Activated T-cell treated with anti-CD3 and anti-CD28 coated beads, Interleukin-2, amount 50 U/mL, for 24 hours (primary cell): ENCODE measurements at places on chromosomes 7 and 10.

DNA sequence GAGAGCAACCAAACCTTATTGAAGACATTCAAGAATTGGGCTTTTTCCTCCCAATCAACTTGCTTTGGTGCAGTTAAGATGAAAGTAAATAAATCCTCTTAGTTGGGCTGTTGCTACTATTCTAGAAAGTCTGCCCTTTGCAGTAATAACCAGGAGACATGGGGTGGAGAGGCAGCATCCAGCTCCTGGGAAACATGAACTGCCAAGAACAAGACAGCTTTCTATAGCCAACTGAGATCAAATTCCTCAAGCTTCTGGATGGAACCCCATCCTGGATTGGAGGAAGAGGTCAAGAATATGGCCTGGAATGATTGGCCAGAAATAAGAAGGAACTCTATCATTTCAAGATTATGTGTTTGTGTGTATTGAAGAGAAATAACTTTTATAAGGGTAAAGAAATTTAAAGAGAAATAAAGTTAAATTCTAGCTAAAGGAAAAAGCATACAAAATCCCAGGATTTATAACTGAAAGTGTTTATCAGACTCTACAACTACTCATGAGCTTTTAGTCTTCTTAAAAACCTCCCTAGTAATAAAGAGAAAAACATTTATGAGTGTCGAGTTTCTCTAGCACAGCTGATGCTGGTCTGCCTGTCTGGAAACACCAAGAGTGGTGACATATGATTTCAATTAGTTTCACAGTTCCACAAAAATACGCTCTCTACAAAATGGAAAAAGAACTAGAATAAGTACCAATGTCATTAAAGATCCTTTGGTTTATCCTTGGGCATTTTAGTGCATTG lies 70.1 kb upstream of the COL1A2 start:
- DNase-seq: no peak

DNA sequence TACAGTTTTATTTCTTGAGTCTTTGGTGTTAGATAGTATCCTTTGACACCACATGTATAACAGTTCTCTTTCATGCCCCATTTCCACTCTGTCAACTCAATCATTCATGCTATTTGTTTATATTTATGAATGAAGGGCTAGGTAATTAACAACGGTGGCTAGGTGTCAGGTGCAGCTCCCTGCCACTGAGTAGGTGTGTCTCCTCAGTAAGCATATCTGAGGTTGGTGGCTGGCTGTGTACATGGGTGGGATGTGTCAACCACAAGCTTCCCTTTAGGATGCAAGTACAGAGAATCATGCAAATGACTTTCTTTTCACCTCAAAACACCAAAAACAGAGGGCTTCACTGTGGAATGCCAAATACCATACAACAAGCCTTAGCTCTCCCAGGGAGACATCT lies 83.4 kb downstream of the ZNF365 start:
- no peak for DNase-seq

GRCh38 chr10:102745157-102745556 lies 1.4 kb downstream of the WBP1L start:
- no peak for DNase-seq

GRCh38 chr7:99996755-99997544 lies 18.4 kb upstream of the ZKSCAN1 start:
- DNase-seq: no peak

DNA sequence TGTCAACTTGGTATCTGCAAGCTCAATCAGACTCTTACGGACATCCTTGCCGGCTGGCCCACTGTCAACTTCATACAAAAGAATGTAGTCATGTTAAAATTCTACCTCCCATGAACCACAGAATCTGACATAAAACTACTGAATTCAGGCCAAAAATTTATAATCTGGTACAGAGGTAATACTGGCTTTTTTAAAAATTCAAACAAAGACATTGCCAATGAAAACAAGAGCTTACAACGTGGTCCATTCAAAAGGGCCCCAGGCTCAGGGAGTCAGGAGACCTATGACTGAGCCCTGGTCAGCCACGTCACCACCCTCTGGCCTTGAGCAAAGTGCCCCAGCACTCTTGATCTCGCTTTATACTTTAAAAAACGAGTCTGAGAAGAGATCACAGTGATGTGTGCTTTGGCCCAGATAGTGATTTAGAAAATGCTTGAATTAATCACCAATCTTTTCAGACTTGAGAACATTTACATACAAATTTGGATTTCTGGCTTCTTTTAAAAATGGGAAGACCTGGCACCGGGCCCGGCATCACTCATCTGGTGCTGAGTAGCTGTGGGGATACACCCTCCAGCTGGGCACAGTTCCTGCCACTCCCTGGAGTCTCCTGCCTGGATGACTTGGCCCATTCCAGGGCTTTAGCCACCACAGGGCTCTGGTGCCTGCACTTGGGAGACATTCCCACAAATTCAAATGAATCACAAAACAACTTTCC lies 94.1 kb downstream of the PIP4K2A start:
- DNase-seq: no peak

DNA sequence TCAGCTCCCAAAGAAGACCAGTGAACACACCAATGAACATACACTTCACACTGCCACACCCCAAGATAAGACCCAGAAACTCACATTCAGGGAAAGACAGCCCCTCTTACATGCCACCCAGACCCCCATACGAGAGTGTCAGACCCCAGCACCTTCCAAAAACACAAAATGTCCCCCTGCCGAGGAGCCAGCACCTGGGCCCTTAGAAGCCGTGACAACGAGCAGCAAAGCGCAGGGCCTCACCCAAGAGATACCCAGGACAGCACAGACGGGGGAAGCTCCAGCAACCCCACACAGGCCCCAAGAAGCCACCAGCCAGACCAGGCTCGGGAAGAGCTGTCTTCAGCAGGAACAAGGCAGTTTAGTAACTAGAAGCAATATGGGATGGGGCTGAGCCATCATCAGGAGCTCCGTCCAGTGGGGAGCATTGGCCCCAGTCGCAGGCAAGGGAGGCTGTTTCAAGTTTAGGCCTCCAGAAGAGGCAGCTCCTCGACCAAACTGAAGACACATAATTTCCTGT lies 243.6 kb downstream of the PTPRN2 start:
- no peak for DNase-seq
